Activated T-helper 17 cell treated with anti-CD3 and anti-CD28 coated beads, Interleukin-2, amount 50 U/mL, for 72 hours (primary cell): ENCODE measurements at places on chromosomes 3 and 15. TPM values are rescaled to one million over a fixed set of nuclear protein-coding genes. Genes with fewer than 3 reads are reported as not detected.

The ZNF710 gene
- total RNA-seq = 15.4 TPM

DNA sequence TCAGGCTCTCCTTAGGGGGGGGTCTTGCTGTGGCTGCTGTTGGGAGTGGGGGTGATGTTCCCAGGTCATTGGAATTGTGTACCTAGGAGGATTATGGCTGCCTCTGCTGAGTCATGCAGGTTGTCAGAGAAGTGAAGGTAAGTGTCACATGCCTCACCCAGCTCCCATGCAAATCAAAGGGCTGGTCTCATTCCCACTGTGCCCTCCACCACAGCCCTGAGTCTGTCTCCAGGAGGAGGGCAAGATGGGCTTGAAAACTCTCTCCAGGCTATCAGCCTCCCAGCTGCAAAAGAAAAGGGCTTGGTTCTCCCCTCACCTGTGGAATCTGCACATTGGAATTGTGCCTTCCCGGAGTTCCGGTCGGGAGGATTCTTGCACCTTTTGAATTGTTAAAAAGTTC is 580.5 kb downstream of the NSUN3 start:
- no peak for ATAC-seq

- ATAC-seq = no peak
These were observed 5.9 kb upstream of the GPR87 start for GRCh38 chr3:151322511-151322910.

- ATAC-seq = no peak
These were observed 175.3 kb upstream of the HES1 start for GRCh38 chr3:193960487-193961274.

- no peak for ATAC-seq
These were observed 168.7 kb upstream of the STAC start for GRCh38 chr3:36211652-36211999.

- ATAC-seq = no peak
These were observed 847.6 kb upstream of the ALCAM start for GRCh38 chr3:104519068-104519467.

DNA sequence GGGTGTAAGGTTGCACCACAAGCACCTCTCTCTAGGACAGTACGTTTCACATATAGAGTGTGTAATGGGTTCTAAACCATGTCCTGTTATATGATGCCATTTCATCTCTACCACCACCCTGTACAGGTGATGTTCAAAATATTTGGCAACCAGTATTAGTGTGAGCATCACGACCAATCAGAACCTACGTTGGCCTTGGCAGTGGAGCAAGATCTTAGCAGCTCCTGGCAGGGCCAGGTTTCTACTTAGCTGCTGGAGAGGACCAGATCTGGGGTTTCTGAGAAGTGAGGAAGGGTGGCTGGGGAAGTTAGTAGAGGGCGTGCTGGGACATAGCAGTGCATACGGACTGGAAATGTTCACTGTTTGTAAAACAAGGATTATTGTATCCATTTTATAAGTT is 23.1 kb upstream of the MITF start:
- ATAC-seq = no peak

- ATAC-seq = no peak
These were observed 33.4 kb downstream of the MASP1 start for GRCh38 chr3:187257992-187258692.

DNA sequence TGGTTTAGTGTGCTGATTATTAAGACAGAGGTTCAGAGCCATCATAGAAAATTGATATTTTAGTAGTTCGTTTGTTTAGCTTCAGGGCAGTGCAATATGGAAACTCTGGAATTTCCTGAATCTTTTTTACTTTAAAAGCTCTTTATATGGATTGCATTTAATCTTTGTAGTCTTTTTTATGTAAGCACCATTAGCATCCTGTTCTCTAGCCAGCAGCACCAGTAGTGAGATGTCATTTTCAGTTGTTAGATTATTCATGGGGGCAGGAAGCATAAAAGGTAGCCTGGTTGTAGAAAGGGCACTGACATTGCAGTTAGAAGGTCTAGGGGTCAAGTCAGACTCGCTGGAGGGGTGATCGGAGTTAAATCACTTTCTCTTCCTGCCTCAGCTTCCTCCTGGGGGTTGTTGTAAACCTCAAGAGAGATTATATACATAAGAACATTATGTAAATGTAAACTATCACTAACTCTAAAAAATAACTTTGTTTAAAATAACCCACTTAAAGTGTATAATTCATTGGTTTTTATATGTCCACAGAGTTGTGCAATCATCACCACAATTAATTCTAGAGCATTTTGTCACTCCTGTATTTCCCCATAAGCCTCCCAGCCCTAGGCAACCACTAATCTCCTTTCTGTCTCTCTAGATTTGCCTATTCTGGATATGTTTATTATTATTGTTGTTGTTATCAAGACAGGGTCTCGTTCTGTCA is 31.4 kb upstream of the ITPKA start:
- ATAC-seq = no peak
